ENCODE measurements at places on chromosomes 5 and 9. TPM values are rescaled to one million over a fixed set of nuclear protein-coding genes. Genes with fewer than 3 reads are reported as not detected.

Gene SLC45A2
- total RNA-seq, result not detected

- DNase-seq, result no peak
Measured at GRCh38 chr5:115098041-115098702, 71.5 kb downstream of the TRIM36 start.

Gene PCSK1
- total RNA-seq, result not detected

GRCh38 chr5:164392531-164392930 lies 887.1 kb downstream of the MAT2B start:
- no peak for DNase-seq

- DNase-seq, result no peak
Measured at GRCh38 chr9:98873951-98874371, 66.5 kb downstream of the GALNT12 start.
